Tibial artery (tissue), 4 donors: ENCODE measurements at places on chromosomes 3 and 15.

DNA sequence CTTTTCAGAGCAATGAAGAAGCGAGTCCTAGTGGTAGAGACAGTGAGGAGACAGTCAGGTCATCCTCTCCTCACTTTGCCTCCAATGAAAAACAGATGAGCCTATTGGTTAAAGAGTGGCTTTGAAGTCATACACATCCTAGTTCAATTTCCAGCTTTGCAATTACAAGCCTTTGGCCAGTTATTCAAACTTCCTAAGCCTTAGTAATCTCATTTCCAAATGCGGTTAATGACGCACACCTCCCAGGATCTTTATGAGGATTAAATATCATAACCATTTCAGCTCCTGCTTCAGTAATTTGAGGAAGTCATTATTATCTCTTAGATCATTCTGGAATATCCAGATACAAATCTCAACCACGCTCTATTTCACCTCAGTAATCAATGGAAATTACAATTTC is 10.0 kb upstream of the ST6GAL1 start:
- no peak for DNase-seq

DNA sequence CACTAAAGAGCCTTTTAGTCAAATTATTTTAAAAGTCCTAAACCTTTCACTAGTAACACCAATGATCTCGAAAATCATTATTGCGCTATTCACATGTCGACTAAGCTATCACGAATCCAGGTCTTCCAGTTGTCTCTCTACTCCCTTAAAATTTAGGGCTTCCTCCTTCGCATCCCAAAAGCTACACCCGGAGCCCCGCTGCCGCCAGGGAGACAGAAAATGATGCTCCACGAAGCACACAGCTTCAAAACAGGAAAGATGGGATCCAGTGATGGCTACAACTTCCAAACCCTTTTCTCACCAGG is 253 bp downstream of the IFT80 start:
- no peak for DNase-seq

DNA sequence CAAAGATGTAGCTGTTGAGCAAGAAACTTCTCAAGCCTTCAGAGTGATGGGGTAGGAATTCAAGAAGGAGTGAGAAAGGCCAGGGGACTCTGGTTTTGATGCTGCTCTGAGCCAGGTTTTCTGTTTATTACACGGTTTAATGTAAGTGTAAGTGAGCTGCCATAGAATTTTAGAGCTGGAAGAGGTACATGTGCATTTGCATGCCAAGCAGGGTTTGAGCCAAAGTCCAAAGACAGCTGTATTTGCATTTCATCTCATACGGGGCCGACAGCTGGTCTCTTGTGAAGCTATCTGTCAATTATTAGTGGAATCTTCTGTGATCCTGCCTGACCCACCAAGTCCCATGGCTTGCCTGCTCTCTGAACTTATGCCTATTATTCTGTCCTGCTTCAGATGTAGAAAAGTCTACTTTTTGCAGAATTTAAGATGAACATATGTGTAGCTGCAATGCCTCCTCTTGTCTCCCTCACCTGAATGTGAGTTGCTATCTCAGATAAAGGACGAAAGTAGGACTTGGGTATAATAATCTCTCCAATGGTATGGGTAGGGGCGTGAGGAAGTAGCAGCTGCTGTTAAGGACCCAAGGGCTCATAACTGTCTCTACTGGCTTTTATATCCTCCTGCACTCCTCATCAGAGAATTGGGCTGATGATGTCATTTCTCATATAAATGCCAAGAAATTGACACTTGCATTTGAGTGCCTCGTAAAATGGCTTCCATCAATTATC is 160.0 kb downstream of the SQOR start:
- DNase-seq, result no peak

GRCh38 chr3:188323067-188323842 is 169.3 kb downstream of the LPP start:
- no peak for DNase-seq

DNA sequence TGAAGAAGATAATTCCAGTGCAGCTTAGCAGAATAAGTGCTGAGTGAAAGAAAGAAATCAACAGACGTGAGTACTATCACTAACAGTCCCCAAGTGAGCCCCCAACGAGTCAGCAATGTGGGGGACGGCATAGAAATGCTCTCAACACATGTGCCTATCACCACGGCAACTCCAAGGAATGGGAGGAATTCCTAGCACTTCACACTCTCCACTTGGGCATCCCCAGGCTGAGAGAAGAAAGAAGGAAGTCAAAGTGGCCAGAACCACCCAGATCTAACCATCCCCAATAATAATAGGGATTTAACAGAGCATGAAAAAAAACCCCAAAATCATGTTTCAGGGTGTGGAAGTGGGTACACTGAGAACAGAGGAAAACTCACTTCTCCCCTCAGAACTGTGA is 29.3 kb upstream of the CPNE4 start:
- DNase-seq, result no peak

DNA sequence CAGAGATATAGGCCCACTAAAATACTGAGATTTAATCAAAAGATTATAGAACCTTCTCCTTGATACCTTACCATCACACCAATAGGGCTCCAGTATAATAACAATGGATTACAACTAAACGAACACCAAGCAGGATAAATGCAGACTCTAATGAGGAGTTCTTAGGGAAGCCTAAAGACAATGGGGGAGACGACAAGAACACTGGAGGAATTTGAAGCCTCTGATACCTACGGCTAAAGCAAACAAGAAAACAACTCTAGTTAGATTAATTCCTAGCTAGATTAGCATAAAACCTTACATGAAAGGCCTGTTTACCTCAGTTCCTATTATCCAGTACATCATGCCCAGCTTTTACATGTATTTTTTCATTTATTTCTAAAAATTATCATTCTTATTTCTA is 35.1 kb downstream of the NGLY1 start:
- DNase-seq, result no peak

DNA sequence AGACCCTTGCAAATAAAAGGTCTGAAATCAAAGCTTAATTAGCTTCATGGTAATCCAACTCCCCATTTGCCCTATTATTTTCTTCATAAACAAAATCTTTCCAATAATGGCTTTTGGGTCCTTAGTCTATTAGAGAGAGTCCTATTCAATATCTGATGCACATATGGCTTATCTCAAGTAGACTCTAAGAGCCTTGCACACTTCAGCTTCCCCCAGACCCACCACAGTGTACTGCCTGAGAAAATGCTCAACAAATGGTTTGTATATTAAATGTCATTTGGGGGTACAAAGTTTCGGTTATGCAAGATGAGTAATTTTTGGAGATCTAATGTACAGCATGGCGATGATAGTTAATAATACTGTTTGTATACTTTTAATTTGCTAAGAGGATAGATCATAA is 28.9 kb downstream of the FSTL1 start:
- DNase-seq, result no peak

- no peak for DNase-seq
Observed at GRCh38 chr3:66532160-66532587, 31.4 kb upstream of the LRIG1 start.

DNA sequence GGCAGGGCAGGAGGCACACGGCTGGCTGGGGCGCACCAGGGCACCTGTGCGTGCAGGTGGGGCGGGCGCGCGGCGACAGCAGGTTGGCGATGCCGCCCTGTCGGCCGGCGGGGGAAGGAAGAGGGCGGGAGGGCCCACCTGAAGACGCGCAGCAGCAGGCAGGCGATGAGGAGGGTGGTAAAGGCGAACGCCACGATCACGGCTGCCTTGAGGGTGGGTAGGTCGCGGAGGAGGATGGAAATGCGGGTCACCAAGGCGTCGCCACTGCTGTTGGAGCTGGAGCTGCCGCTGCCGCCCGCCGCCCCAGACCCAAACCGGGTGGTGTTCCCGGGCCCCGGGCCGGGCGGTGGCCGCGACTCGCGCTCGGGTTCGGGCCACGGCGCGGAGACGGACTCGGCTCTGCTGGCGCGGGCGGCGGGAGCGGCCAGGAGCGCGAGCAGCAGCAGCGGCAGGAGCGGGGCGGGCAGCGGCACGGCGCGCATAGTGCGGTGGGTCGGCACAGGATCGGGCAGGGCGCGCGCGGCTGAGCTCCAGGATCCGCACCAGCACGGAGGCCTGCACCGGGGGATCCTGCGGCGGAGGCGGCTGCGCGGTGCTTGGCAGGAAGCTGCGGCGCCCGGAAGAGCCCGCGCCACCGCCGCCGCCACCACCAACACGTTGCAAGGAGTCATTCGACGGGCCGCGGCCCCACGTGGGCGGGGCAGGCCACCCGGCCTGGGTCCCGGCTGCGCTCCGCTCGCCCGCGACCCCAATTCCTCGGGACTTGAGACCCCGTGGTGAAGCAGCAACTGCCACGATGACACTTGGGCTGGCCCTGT is at the start of gene FAM174B:
Gene FAM174B (minus strand): TSS at position 598 of the 818 bp plus-strand sequence.
- no peak for DNase-seq

- DNase-seq, result peak; percentile 68
Observed at GRCh38 chr3:121995161-121996137, 26.6 kb downstream of the ILDR1 start.

- no peak for DNase-seq
Observed at GRCh38 chr3:95607926-95608325, 1206.5 kb upstream of the EPHA6 start.

GRCh38 chr3:104951426-104951825 is 415.3 kb upstream of the ALCAM start:
- no peak for DNase-seq

- no peak for DNase-seq
Observed at GRCh38 chr3:107897471-107898061, 193.3 kb downstream of the CD47 start.

- DNase-seq, result no peak
Observed at GRCh38 chr3:65963787-65964677, 74.7 kb downstream of the MAGI1 start.

GRCh38 chr3:112640276-112640929 is 540 bp downstream of the CCDC80 start:
- DNase-seq, result no peak

DNA sequence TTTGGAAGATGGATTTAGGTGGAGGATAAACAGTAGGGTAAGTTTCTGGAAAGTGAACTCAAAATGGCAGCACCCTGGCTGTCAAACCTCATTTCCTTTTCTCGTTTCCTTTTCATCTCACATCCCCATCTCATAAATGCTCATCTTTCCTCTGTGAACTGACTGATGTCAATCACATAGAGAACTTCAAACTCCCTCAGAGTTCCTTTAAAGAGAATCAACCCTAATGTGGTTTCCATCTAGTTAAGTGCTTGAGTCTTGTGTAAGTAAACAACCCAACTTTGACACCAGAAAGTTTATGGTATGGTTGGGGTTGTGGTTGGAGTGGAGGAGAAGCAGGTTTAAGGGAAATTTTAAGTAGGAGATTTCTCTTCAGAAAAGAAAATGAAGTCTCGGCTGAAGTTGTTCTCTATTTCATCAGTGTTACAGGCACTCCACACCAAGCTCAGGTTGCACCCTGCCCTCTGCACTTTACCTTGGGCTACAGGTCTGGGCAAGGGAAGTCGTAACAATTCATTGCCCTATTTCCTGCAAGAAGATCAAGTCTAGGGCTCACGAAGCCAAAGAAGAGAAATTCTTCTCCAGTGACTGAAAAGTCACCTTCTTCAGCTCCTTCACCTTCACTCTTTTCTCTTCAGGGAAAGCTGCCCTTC is 34.4 kb upstream of the TNIK start:
- no peak for DNase-seq

GRCh38 chr15:67465196-67465952 is 55.6 kb upstream of the C15orf61 start:
- DNase-seq, result no peak

DNA sequence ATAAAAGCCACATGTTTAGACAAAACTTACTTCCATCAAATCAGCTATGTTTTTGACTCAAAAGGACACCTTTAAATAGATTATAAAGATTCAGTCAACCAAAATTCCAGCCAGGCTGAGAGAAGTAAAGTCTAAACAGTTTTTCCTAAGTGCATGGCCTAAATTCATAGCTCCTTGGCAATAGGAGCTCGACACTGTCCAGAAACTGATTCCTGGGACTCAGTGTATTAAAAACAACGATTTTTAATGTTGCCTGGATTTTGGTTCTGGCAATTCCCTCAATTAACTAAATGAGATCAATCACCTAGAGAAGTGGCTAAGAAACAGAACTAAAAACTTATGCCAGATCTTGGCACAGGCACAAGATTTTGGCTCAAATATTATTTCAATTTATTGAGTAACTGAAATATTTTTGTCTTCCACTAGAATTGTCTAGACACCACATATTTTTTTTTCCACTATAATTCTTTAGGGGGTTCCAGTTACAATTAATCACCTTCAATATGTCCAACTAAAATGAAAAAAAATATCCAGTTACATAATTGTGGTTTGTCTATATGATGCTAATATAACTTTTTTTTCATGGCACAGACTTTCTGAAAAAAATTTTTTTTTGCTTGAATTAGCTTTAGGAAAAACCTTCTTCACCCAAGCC is 135.9 kb downstream of the TFDP2 start:
- DNase-seq, result no peak
